Stimulated activated CD8-positive, alpha-beta memory T cell treated with anti-CD3 and anti-CD28 coated beads, Interleukin-15, amount 100 ng/mL, for 4 hours (primary cell): ENCODE measurements at places on chromosomes 7 and 10.

DNA sequence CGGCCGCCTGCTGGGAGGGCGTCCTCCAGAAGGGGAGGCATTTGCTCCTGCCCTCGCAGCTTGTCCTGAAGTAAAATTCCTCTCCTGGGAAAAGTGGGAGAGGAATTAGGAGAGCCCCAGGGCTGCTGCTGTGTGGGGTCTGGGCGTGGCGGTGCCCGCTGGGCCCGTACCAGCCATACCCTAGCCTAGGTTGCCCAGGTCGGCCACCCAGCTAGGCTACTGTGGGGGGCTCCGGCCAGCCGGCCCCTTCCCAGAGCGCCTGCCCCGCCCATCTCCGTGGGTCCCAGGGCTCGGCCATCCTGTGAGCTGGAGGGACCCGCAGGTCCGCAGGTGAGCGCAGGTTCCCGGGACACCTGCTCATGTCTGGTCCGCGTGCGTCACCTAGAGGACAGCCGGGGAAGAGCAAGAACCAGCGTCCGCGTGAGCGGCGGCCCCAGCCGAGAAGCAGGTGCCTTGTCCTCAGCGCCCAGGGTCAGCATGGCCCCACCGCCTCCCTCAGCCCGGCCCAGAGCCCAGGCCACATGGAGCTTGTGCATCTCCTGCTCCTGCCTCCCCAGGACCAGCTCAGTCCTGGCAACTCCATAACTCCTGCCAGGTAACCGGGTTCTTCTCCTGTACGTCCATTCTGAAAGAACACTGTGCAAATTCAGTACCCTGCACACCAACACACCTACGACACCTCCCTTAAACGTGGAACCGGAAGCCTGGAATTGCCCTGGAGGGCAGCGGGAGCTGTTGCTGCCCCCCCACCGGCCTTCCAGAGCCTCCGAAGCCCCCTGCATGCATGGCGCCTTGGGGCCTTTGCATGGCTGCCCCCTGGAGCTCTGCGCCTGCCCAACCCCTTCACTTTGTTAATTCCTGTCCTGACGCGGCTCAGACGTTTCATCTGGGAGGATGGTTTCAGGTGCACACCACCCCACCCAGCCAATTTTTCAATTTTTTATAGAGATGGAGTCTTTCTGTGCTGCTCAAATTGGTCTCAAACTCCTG is 22.8 kb upstream of the FOXL3 start:
- no peak for DNase-seq

DNA sequence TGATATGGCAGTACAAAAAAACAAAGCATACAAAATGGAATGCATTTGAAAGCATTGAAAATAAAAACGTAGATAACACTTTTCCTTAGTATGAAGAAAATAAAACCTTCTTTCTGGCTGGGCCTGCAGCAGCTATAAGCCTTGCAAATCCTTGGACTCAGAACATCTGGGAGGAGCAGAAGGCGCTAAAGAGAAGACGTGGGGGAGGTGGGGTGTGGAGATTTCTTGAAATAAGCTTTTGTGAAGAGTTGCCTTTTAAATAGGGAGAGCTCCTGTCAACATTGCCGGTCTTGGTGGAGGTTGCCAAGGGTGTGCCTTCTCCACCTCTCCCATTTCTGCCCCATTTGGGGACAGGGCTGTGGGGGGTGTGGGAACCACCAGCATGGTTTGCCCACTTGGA is 128.7 kb downstream of the TMEM178B start:
- DNase-seq = no peak

GRCh38 chr10:93894516-93895378 is 969 bp downstream of the SLC35G1 start:
- DNase-seq = no peak

GRCh38 chr10:8417631-8418030 is 363.1 kb downstream of the GATA3 start:
- no peak for DNase-seq

DNA sequence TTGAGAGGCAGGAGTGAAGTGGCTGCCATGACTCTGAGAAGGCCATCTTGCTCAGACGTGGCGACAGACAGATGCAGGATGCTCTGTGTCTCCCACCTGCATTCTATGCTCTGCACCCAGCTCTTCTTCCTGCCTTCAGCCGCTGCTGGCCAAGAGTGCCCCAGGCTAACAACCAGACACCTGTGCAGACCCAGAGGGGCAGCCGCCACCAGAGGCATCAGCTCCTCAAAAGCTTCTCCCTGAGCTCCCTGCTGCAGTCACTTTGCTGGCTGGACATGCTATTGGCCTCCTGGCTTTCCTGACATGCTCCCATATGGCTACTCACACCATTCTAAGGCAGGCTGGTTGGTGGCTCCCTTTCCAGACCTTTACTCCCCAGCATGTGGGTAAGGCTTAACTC is 70.6 kb upstream of the GRB10 start:
- DNase-seq = no peak

GRCh38 chr7:132504852-132505251 is 71.4 kb downstream of the PLXNA4 start:
- DNase-seq = no peak
